ENCODE measurements at places on chromosomes 2 and 18.
A peak's percentile ranks its signal among the peaks of the same experiment; 100 is the strongest.

DNA sequence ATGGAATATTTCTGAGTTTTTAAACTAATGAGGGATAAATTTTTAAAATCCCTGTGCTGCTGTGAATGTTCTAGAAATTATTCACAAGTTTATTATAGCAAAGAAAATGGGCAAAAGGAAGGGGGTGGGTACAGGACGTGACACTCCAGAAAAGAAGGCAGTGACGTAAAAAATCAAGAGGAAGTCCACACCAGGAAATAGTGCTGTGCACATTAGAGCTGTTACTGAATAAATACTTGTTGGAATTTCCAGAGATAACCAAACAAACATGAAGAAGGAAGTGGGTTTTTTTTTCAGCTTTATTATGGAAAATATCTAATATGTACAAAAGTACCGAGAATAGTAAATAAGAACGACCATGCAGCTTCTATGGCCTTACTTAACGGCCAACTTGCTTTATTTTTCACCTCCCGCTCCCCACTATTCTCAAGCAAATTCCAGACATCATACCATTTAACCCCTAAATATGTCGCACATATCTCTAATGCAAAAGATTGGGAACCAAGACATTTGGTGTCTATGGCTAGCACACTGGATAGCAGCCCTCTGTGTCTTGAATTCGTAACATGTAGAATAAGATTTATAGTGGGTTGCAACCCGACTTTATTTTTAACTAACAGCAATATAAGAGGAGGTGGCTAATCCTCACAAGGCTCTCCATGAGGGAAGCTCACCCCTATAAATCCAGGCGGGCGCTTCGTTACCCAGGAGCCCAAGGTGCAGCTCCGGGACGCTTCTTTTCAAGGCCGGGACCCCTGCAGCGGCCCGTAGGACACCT is 580 bp upstream of the NDUFV2 start:
- peak; percentile 62 for DNase-seq

GRCh38 chr2:108908713-108909070 is 80.3 kb downstream of the EDAR start:
- DNase-seq = no peak

GRCh38 chr2:156331572-156332283 is 793 bp downstream of the NR4A2 start:
- DNase-seq = peak; percentile 78

- no peak for DNase-seq
Observed at GRCh38 chr18:80191907-80192652, 55.2 kb downstream of the PARD6G start.

DNA sequence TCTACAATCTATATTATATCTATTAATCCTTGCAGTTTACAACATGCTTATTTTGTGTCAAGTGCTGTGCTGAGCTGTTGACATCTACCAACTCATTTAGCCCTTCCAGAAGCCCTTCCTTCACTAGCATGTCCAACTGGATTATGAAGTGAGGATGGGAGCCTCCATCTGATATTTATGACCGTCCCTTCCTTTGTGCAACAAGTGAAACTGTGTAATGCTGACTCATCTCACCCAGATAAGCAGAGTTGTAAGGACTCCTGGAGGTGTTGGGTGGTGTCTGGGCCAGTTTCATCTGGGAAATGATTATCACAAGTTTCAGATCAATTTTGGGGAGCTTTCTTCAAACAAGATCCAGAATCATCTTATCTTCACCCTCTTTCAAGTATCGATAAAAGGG is 156.6 kb upstream of the ETAA1 start:
- DNase-seq = no peak

GRCh38 chr2:130853391-130853790 is 16.7 kb downstream of the ARHGEF4 start:
- DNase-seq = no peak

- DNase-seq = no peak
Observed at GRCh38 chr2:63514237-63514716, 74.0 kb downstream of the WDPCP start.

DNA sequence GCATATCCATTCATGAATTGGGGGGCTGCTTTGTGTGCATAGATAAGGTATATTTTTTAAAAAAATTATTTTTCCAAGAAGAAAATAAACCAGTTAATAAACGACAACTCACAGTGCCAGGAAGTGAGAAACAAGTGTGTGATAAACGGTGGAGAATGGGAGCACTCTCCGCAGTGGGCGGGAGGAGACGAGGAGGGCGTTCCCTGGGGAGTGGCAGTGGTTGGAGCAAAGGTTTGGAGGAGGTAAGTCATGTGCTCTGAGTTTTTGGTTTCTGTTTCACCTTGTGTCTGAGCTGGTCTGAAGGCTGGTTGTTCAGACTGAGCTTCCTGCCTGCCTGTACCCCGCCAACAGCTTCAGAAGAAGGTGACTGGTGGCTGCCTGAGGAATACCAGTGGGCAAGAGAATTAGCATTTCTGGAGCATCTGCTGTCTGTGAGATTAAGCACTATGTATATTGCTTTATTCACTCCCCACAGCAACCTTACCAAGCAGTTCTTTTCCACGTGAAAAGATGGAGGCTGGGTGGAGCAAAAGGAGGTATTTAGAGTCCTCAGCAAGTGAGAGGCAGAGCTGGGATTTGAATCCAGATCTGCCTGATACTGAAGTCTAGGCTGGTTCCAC is 27.0 kb upstream of the CASP8 start:
- DNase-seq = no peak

DNA sequence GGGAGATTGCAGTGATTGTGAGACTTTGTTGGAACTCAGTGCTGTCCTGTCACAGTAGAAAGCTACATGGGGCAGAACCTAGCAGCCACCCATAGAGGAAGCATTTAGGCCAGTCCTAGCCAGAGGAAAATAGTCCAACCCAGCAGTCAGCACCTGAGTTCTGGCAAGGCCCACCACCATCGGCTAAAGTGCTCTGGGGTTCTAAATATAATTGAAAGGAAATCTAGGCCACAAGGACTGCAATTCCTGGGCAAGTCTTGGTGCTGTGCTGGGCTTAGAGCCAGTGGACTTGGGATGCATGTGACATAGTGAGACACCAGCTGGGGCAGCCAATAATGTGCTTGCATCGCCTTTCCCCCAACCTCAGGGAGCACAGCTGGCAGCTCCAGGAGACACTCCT is 28.9 kb upstream of the ACTR2 start:
- peak; percentile 9 for DNase-seq

- peak; percentile 28 for DNase-seq
Observed at GRCh38 chr2:162072181-162072702, 1.8 kb downstream of the DPP4 start.

- peak; percentile 18 for DNase-seq
Observed at GRCh38 chr2:148667113-148667836, 22.7 kb downstream of the EPC2 start.

- DNase-seq = no peak
Observed at GRCh38 chr2:203813684-203814083, 53.9 kb upstream of the CTLA4 start.

GRCh38 chr2:207167099-207167923 is 1.6 kb upstream of the KLF7 start:
- DNase-seq = no peak

DNA sequence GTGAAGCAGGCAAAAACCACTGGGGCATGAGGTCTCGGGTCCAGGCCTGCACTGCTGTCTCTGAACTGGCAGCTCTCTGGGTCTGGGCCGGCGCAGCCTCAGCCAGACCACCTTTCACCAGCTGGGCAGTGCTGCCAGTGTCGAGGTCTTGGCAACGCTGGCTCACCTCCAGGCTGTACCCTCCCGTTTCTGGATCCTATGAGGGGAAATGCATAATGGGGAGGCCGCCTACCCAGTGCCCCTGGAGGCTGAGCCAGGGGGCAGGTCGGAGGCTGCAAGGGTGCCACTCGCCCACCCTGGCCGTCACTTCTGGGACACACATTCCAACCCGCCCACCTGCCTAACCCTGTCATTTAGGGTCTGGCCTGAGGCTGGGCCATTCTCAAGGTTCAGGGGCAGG is 24.6 kb downstream of the KIF1A start:
- no peak for DNase-seq

DNA sequence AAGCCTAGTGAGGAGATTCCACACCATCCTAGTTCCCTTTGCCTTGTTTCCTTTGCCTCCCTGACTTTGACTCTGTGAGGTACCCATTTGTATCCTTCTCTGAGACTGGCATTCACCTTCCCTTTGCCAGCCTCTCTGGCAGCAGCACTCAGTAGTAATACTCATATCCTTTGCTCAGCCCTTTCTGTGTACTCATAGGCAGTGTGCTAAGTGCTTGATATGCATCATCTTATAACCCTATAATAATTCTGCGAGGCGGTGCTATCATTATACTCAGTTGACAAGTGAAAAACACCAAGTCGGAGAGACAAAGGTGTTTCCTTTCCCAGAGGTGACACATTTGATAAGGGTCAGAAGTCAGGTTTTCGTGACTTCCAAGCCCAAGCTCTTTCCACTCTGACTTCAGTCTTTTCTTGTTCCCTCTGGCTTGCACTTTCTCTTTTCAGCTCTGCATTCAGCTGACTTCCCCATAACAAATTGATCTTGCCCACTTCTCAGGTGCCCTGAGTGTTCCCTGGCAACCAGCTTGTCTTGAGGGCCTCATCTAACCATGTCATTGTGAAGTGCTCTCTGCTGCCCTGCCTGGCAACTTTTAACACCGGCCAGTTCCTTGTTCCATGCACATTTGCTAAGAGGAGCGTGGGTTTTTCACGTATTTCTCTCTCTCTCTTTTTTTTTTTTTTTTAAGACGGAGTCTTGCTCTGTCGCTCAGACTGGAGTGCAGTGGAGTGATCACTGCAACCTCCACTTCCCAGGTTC is 94.5 kb upstream of the UPP2 start:
- no peak for DNase-seq

DNA sequence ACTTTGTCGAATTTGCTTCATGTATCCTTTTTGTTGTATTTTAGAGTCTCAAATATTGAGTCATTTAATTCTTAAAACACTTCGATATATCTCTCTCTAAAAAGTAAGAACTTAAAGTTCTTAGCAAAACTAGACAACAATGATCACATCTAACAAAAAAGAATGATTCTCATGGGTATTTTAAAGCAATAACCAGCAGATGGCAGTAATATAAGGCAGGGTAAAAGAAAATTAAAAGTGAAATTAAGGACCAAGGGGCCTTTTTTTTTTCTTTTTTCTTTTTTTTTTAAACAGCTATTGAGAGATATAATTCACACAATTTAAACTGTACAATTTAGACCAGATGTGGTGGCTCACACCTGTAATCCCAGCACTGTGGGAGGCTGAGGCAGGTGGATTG is 9.9 kb upstream of the AOX1 start:
- DNase-seq = peak; percentile 22

DNA sequence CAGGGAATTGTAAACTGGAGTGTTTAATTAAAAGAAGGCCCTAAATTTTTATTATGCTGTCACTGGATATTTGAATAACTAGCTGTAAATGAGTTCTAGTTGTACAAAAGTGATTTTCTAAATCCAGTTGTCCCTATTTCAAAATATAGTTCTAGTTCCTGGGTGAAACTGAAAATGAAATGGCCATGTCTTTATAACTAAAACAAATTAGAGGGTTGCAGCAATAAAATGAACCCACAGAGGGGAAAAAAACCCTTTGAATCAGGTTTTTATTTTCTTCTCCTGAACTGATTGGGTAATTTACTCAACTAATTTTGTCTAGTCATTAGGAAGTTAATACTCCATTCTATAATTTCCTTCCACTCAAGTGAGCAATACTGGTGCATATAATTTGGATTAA is 55.6 kb upstream of the MAP4K3 start:
- no peak for DNase-seq

GRCh38 chr2:31286230-31286629 is 52.3 kb downstream of the EHD3 start:
- no peak for DNase-seq

- peak; percentile 36 for DNase-seq
Observed at GRCh38 chr2:190216829-190217228, 102.8 kb downstream of the HIBCH start.

- no peak for DNase-seq
Observed at GRCh38 chr2:50854381-50854780, 177.6 kb downstream of the NRXN1 start.

DNA sequence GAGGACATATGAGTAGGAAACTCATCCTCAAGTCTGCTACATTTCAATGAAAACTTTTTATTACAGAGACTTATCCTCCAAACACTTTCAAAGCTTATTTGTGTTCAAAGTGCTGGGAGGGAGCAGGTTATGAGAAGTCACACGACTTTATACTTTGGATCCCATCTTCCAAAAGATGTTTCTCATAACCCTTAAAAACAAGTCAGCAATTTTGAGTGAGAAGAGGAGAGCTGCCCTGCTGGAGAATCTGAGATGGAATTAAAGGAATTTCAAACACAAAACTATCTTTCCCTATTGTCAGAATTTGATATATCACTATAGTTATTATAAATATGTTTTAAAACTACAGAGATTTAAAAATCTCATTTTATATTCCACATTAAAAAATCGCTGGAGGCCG is 45.8 kb downstream of the ROCK2 start:
- DNase-seq = no peak

DNA sequence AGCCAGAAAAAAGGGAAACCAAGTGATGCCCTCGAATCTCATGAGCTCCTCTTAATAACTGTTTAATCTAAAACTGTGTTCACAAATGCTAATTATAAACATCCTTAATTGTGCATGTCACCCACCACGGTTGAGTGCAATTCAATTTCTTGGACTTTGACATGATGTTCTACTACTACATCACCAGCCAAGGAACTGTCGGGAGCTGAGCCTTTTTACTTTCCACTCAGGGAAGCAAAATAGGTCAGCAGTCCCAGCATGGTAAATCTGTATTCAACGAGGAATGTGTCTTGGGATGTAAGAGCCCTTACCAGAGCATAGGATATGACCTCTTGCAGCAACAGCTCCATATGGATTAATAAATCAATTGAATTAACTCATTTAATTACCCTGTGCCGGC is 20.8 kb upstream of the REG3G start:
- no peak for DNase-seq

DNA sequence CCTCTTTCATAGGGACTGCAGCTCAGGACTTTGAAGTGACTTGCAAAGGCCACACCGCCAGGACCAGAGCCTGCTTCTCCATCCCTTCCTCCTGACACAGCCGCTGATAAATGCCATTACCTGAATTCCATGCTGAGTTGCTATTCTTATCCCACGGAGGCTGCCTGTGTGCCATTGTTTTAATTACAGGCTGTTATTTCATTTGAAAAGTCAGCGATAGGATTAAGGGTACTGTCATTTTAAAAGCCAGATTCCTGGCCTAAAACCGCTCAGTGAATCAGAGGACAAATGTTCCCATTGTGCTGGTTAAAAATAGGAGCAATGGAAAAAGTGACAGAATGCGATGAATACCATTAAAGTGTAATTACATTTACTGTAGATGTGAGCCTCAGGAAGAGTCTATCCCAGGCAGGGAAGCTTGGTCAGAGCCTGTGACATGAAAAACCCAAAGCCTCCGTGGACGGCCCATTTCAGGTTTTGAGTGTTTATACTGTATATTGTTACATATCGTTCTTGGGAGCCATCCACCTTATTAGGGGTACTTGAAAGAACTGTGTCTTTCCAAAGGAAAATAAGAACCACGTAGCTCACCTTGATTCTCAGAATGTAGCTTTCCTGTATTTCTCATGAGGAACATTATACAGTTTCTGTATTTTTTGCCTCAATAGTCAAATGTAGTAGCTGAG is 41.3 kb downstream of the PDCL3 start:
- peak; percentile 79 for DNase-seq

- DNase-seq = peak; percentile 48
Observed at GRCh38 chr2:73981081-73982001, 3.4 kb upstream of the TET3 start.

- peak; percentile 69 for DNase-seq
Observed at GRCh38 chr2:27041752-27042151, 9.0 kb downstream of the TMEM214 start.

- DNase-seq = no peak
Observed at GRCh38 chr2:33126552-33126951, 179.8 kb downstream of the LTBP1 start.
